Bone marrow (tissue), 2 donors: ENCODE measurements at places on chromosomes 5 and 9.

- DNase-seq = no peak
Measured at GRCh38 chr5:45795458-45795857, 99.3 kb upstream of the HCN1 start.

- no peak for DNase-seq
Measured at GRCh38 chr9:7055171-7055903, 297.6 kb downstream of the KDM4C start.

- no peak for DNase-seq
Measured at GRCh38 chr9:91301161-91301560, 60.6 kb downstream of the AUH start.

DNA sequence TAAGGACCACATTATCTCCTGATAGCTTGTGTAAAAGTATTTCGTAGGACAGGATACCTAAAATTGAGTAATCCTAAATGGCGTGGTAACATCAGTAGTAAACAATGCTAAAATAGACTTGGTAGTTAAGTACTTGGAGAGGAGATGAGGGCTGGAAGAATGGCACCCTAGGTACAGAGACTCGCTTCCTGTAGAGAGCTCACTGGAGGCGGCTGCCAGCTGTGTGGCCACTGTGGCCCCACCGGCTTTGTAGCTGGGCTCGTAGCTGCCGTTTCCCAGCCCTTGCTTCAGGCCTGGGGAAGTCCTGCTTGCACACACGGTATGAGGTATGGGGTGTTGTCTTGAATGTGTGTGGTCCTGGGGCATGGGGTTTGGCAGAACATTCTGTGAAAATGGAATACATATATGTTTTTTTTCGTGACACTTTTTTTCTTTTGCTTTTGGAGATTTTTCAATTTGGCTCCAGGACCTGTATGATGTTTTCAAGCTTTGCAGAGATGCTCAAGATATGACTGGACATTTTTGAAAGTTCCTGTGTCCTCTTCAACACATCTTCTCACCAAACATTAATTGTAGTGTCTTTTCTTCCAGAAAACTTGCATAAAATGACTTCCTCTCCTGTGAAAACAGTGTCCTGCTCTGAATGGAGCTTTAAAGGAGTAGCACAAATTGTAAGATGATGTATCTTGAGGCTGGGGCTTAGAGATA, 58.0 kb downstream of the RCL1 start:
- no peak for DNase-seq

DNA sequence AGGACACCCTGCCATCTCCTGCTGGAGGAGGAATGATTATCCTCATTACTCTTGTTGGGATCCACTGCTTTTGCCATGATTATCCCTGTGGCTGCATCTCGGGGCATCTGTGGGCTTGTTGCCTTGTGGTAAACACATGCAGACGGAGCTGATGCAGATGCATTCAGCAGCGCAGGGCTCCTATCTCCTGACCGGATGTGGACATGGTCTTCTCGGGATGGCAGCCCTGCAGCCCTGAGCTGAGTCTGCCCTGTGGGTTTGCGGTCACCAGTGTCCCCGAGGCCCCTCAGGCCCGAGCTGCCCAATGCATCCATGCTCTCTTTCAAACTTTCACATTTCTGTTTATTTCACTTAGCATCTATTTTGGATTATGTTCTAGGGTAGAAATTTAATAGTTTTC, 250.4 kb upstream of the IRX1 start:
- DNase-seq = no peak

DNA sequence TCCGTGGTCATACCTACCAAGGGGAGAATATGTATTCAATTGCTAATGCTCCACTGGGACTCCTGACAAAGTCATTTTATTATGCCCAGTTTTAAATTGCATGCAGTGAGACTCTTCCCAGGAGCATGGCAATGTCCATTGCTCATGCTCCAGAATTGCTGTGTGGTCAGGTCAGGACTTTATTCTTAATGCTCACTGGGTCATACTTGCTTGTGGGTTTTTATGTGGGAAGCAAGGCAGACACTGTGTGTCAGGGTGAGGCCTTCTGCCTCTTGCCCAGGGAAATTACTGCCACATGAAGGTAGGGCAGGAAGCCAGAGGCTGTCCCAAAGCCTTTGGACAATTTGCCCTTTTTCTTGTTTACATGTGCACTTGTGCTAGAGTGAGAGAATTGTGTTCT, 164.6 kb upstream of the MEF2C start:
- DNase-seq = no peak
